ENCODE measurements at places on chromosomes 12 and 14.

DNA sequence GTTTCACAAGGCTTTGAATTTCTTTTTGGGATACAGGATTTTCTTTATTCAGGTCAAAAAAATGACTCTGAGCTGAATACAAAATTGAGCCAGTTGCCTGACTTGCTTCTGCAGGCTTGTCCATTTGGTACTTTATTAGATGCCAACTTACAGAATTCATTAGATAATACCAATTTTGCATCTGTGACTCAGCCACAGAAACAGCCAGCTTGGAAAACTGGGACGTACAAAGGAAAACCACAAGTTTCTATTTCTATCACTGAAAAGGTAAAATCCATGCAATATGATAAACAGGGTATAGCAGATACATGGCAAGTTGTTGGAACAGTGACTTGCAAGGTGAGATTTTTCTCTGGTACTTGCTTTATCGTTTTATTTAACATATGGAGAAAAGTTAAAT is 5.8 kb downstream of the AP5M1 start:
- no peak for DNase-seq

DNA sequence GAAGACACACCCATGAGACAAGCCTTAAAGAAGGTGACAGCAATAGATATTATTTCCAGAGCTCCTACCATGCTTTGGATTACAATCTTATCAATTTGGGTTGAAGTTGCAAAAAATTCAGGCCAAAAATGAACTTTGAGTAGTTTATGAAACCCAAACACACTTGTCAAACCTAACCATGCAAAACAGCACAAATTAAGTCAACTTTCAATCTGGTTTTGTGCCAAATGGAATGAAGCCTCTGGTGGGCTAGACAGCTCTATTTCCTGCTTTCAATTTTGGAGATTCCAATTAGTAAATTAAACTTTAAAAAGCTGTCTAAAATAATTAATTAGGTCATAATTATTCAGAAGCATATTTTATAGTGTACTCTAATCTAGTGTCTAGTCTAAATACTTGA is 203.4 kb downstream of the SYT1 start:
- no peak for DNase-seq

- DNase-seq: no peak
These were observed 14.0 kb downstream of the CPM start for GRCh38 chr12:68918960-68919359.

GRCh38 chr12:5588176-5588575 is 156.3 kb downstream of the NTF3 start:
- no peak for DNase-seq

GRCh38 chr12:1474574-1475153 is 119.7 kb downstream of the FBXL14 start:
- DNase-seq: no peak

DNA sequence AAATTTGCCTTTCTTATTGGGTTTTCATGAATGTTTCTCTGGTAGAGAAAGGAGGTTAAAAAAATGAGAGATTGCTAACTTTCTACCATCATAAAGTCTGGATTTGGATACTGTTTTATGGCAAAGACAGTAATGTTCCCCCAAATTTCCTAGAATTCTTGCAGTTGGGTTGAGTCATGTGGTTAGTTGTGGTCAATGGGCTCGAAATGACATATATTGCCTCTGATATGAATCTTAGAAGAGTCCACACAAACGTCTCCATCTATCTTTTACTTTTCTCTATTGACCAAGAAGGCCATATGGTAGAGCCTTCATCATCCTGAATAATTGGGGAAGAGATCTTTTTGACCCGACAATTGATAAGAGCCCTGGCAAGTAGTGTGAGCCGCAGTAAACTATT is 119.5 kb upstream of the PMCH start:
- no peak for DNase-seq

DNA sequence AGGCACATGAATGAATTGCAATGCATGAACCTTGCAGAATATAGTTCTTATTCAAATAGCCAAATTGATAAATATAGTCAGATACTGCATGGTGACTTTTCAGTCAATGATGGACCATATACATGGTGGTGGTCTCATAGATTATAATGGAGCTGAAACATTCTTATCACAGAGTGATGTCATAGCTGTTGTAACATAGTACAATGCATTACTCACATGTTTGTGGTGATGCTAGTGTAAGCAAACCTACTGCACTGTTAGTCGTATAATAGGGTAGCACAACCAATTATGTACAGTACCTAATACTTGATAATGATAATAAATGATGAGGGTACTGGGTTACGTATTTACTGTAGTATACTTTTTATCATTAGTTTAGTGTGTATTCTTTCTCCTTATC is 280.3 kb downstream of the BCAT1 start:
- no peak for DNase-seq

GRCh38 chr12:49000346-49000745 is 1.2 kb upstream of the DDN start:
- DNase-seq: no peak

DNA sequence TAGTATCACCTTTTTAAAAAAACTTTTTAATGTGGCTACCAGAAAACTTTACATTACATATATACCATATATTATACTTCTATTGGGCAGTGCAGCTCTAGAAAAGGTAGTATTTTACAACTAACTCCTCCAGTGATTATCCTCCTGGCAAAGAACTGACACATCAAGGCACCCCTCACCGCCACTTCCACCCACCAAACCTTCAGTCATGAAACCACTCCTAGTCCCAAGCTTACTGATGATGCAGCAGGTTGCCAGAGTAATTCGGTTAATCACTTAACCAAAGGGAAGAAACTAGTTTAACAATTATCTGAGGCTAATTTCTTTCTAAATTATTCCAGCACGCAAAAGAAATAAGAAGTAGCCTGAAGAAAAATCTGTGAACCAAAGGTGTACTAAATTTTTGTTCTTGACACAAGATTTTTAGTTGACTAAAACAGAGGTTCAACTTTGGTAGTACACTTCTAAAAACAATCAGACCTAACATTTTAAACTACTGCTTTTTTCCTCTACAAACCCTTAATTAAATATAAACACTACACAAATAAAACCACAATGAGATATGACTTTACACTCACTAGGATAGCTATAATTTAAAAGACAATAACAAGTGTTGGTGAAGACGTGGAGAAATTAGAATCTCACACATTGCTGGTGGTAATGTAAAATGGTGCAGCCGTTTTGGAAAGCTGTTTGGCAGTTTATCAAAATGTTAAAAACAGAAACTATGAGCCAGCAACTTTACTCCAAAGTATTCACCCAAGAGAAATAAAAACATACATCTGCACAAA is 16.7 kb downstream of the SPPL3 start:
- DNase-seq: no peak

- no peak for DNase-seq
These were observed 82.3 kb upstream of the ST8SIA1 start for GRCh38 chr12:22416801-22417200.

DNA sequence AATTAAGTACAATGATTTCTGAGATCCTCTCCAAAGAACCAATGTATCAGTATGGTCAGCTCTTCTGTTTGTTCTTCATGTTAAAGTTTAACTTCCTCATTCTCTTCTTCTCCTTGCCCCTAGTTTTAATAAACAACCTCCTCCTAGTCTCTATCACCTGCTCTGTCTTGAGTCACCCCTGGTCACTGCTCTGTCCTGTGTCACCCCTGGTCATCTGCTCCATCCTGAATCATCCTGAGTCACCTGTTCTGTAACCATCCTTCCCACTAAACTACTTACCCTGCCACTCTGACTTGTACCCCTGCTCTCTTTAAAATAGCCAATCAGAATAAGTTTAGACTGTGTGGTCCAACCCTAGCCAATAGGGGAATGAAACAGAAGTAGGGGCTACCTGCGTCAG is 100.5 kb downstream of the ALG10B start:
- DNase-seq: no peak

- DNase-seq: no peak
These were observed 172.0 kb upstream of the PELI2 start for GRCh38 chr14:55946231-55946630.
